ENCODE measurements at places on chromosomes 5 and 9.

- no peak for DNase-seq
Observed at GRCh38 chr9:16316456-16316855, 554.0 kb downstream of the BNC2 start.

DNA sequence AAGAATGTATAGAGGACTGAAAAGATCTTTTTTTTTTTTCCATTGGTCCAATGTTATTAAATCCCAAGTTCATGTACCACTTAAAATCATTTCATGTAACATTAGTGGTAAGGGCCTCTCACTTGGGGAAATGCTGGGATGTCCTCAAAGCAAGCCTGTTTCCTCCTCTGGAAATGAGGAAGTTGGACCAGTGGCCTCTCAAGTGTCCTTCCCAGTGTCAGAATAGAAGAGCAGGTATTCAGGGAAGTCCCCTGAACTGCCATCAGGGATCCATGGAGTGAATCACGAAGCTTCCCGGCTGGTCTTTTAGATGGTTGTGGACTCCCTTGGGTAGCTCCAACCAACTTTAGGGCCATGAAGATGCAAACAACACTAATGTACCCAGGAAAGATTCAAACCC, 55.2 kb upstream of the AFAP1L1 start:
- no peak for DNase-seq

DNA sequence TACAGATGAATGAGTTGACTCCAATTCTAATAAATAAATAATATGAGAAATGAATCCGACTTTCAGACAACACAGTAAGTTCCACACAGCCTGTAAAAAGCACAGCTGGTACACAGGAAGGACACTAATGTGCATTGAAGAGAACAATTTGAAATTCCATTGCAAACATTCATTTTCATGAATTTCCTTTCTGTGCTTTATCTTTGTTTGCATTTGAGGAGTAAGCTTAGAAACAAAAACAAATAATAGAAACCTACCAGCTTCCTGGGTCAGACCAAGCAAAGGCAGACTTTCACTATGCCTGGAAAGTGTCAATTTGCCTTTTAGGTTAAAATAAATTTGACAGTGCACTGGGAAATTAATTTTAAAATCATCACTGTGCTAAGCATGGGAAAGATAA, 143.8 kb upstream of the VLDLR start:
- no peak for DNase-seq

DNA sequence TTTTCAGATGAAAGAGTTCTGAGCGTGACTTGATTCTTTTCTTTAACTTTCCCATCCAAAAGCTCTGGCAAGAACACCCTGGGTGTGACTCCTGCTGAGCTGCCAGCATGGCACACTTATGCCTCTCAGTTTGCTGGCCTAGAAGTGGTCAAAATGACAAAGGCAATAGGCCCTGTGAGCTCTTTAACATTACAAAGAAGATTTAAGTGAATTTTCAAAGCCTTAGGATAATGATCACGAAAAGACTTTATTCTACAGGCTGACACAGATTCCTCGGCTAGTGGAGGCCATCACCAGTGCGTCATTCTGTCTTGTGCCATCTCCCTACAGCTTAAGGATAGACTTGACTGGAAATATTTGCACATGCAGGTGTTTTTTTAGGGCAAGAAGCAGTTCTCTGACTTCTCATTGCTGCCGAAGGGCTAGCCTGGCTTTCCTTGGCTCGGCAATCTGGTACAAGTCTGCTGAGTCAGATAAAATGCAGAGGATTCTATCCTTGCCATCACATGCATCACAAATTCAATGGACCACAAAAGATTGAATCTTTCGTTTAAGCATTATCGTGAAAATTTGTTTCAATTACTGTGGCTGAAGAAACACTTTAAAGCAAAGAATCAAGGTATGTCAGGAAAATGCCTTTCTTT, 311.5 kb downstream of the COX7C start:
- no peak for DNase-seq

DNA sequence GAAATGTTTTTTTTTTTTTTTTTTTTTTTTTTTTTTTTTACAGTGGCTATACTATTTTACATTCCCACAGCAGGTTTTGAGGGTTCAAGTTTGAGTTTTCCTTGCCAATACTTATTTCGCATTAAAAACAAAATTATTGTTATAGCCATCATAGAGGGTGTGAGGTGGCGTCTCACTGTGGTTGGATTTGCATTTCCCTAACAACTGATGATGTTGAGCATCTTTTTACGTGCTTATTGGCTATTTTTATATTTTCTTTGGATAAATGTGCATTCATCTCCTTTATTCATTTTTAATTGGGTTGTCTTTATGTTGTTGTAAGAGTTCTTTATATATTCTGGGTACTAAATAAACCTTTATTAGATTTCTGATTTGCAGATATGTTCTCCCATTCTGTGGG, 18.9 kb upstream of the UBLCP1 start:
- no peak for DNase-seq

DNA sequence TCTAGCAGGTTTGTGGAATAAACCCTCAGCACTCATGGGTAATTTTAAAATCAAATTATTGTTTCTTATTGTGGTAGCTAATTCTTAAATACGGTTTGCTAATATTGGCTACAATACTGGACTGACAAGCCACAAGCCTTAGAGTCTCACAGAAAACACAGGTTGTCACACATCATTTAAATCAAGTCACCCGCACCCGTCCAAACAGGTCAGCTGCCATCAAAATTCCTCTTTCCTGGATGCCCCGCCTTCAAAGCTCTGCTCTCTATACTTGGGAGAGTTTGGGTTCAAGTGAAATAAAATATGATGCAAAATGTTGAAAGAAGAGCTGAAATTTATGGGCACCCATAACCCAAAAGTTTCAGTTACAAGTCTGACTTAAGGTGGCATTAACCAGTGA, 12.3 kb upstream of the SUSD1 start:
- DNase-seq: no peak

GRCh38 chr9:82284758-82285157, 296.2 kb downstream of the SPATA31D1 start:
- no peak for DNase-seq

DNA sequence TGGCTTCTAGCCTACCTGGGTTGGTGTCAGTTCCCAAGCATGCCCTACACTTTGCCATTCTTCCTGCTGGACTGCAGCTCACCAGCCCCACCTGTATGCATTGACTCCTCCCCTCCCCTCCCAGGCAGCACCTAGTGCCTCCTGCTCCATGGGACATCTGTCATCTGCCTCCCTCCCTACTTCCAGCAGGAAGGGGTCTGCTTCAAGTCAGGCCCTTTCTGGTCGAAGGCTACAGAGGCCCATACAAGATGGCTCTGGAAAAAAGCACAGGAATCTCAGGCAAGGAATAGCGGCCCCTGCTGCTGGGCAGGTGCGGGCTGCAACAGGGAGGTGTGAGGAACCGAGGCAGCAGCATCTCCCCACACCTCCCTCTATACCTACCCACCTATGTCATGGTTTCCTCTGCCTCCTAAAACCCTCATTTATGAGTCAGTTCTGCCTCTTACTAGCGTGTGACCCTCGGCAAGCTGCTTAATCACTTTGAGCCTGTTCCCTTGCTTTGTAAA, 19.7 kb downstream of the WWC1 start:
- DNase-seq: no peak

DNA sequence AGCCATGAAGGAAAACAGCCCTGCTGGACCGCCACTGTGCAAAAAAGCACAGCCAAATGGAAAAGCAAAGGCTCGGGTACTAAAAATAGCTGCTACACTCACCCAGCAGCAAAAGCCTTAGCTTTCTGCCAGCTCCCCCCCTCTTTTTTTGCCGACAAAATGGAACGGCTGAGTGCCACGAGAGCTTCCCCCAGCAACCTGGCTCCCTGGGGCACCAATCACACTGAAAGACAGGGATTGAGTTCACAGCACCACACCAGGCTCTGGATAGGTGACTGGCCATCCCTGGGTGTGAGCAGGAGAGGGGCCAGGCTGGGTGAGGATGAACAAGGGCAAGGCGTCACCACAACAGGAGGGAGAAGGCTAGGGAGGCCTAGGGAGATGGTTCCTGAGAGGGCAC, 66.7 kb downstream of the SIL1 start:
- DNase-seq: no peak

DNA sequence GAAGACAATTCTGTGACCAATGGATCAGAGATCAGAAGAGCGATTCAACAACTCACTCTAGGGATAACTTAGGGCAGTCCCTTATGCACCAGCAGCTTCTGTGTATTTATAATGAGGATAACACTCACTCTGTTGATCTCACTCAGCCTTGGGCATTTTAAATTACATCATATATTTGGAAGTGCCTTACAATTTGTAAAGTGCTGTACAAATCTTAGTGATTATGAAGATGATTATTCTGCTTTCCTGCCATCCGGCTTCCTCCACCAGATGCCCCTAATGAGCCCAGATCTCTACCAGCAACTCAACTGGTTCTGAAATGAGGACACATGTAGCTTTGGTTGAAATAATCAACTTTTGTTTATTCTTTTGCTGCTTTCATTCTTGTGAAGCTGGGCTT, 105.3 kb downstream of the PCSK1 start:
- DNase-seq: no peak

DNA sequence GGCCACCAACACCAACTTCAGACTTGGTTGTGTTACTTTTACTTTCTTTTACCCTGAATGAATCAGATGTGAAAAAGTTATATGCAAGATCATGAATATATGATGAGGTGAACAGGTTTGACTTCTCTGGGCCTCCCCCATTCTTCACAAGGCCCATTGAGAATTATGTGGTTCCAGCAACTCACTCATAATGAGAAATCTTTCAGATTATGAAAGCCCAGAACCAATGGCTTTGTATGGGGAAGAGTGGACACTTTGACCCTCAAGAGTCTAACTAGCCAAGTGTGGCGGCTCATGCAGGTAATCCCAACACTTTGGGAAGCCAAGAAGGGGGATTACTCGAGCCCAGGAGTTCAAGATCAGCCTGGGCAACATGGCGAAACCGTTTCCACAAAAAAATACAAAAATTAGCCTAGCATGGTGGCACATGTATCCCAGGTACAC, 16.1 kb upstream of the LNPEP start:
- no peak for DNase-seq

GRCh38 chr5:151483647-151484046, 36.2 kb downstream of the SLC36A1 start:
- no peak for DNase-seq

- peak; percentile 30 for DNase-seq
Observed at GRCh38 chr5:78648359-78649210, at the start of gene LHFPL2. LHFPL2 (minus strand) TSS chr5:78648772; CDS start chr5:78510213, 138,559 bp downstream.

- no peak for DNase-seq
Observed at GRCh38 chr9:109452761-109453160, 45.3 kb downstream of the PTPN3 start.

GRCh38 chr5:135232958-135233357, 166.1 kb downstream of the MACROH2A1 start:
- DNase-seq: no peak

DNA sequence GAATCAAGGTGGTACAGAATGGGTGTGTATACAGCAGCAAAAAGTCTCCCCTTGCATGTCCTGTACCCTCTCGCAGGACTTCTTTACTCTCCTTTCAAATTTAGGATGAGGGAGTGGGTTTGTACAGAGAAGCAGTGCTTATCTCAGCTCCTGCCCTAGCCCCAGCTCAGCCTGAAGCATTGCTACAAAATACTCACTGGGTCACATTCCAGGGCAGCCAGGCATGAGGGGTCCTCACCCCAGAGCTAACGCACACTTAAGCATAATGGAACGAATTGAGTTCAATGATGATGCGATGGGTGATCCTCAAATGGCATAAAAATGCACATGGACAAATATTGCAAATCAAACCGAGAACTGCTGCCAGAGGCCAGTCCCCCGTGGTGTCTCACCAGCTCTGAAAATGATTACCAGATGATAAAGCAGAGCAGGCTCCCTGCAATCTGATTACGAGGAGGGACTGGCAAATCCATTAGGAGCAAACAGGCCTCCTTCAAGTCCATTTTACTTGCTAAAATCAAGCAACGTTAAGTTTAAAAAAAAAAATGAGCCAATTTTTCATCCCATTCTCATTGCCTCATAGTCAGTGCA, 231.6 kb upstream of the TAS2R1 start:
- DNase-seq: no peak

DNA sequence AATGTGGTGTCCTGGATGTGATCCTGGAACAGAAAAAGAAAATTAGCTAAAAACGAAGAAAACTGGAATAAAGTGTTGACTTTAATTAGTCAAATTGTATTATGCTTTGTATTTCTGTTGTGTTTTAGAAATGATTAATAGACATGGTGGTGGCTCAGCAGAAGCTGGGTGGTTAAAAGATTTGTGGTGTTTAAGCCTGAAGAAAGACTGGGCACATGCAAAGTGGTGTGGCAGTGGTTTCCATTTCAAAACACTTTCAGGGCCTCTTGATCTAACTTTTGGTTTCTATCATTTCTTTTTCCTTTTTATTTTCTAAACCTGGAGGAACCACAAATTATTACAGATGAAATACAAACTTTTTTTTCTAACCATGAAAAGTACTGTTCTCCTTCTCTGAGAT, 44.1 kb downstream of the ADGRV1 start:
- DNase-seq: no peak

DNA sequence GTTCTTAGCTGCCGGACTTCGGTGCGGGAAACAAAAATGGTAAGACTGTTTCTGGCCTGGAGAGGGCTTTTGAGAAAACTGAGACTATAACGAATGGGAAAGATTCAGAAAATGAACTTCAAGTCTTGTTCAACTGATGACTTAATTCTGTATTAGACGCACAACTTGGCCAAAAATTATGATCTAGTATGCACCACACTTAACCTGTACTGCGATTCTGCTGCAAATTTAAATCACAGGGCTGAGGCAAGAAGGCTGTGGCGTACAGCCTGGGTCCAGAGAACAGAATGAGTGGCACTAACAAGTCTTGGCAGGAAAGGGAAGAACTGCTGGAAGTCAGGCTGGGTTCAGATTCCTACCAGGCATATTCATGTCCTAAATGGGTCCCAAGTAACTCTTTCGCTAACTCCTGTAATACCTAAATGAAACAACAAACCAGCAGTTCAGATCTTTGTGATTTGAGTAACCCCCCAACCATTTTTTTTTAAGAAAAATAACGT, 781 bp upstream of the COL23A1 start:
- no peak for DNase-seq

DNA sequence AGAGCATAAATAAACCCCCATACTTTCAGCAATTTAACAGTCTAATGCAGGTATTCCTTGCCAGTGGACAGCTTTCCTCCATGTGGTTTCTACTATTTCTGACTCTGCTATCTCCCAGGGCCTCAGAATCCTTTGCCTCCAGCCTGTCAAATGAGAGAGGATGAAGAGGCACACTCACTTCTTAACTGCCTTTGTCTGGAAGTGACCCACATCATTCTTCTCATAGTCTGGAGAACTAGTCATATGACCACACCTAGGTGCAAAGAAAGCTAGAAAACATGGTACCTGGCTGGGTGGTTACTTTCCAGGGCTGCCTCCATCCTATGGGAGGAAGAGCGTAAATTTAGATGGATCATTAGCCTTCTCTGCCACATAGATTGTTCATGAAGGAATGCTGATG, 22.5 kb downstream of the PALM2AKAP2 start:
- DNase-seq: no peak
